ENCODE measurements at places on chromosomes 11 and 22. TPM values are rescaled to one million over a fixed set of nuclear protein-coding genes. Genes with fewer than 3 reads are reported as not detected.

Gene SEPTIN5
- 108 TPM for total RNA-seq

- no peaks in the 10 kb centered on the region for H3K4me1 ChIP-seq
- H3K27me3 ChIP-seq = peaks cover 18% of the 10 kb centered on the region
- no peaks in the 10 kb centered on the region for H3K36me3 ChIP-seq
- DNase-seq = peak; percentile 71
Measured at GRCh38 chr11:8207080-8208000, 38.5 kb upstream of the RIC3 start.

- peaks cover 45% of the 10 kb centered on the region for H3K27me3 ChIP-seq
- no peak overlapping the region for H3K4me3 ChIP-seq
- no peaks in the 10 kb centered on the region for H3K4me1 ChIP-seq
- H3K36me3 ChIP-seq = no peaks in the 10 kb centered on the region
- no peak for DNase-seq
Measured at GRCh38 chr11:62193952-62194351, 3.9 kb downstream of the SCGB1D1 start.

DNA sequence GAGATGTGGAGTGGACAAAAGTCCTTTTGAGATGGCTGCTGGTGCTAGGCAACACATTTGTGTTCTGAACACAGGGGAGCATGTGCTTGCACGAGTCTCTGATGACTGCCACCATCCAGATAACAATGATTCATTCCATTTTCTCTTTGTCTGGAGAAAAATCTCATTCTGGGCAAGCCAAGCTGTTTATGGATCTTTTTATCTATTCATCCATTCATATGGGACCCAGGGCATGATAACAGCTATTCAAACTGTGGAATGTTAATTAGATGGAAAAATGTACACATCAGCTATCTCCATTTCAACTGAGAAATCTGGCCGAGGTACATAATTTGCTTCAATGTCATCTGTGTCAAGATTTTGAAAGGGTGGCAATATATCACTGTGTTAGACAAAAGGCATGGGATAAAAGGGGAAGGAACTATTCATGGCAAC is 117.5 kb upstream of the ZBED5 start:
- no peak for DNase-seq
- no peaks in the 10 kb centered on the region for H3K36me3 ChIP-seq
- no peak overlapping the region for H3K27ac ChIP-seq
- peaks cover 36% of the 10 kb centered on the region for H3K27me3 ChIP-seq
- H3K4me1 ChIP-seq = no peaks in the 10 kb centered on the region

DNA sequence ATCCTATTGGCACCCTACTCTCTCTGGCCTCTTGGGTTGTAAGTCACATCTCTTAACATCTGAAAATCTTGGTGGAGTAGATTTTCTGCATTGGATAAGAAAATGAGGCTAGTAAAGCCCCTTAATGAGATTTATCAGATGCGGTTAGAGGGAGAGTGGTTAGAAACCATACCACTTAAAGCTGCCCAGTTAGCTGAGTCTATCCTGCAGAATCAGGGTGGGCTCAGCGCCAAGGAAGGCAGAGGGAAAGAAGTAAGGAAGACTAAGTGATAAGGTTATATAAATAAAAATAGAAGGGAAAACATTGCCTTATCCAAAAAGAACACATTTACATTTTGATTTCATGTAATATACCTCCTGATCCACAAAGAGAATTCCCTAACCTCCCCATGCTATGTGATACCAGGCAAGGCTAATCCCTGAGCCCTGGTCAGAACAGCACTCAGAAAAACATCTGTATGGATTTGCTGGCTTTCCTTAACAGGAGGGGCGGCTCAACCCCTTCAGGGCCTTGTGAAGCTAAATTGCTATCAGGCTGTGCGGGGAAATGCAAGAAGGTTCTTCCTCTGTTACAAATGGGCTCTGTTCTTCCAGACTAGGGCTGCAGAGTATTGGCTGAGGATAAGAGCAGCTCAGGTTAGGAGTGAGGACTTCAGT is 101.7 kb downstream of the SNX19 start:
- no peaks in the 10 kb centered on the region for H3K36me3 ChIP-seq
- peaks cover 4% of the 10 kb centered on the region for H3K4me1 ChIP-seq
- H3K27ac ChIP-seq = no peak overlapping the region
- DNase-seq = no peak
- H3K27me3 ChIP-seq = peaks cover 4% of the 10 kb centered on the region

- H3K27ac ChIP-seq = no peak overlapping the region
- H3K36me3 ChIP-seq = no peaks in the 10 kb centered on the region
- no peak for DNase-seq
- no peaks in the 10 kb centered on the region for H3K4me1 ChIP-seq
- H3K4me3 ChIP-seq = no peak overlapping the region
Measured at GRCh38 chr11:84899740-84900139, 727.4 kb downstream of the DLG2 start.

DNA sequence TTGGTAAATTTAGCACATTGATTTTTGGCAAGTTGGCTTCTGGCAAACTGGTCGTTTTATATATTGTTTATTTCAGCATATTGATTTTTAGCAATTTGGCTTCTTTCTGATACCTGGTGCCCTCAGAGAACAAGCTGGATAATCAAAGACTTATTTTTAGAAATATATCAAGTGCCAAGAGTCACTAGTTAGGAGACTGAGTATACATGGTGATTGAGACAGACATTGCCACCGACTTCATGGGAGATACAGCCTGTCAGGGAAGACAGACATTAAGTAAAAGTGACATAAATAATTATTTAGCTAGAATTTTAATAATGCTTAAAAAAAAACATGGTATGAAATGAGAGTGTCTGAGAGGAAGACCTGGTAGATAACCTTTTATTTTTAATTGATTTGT is 242.3 kb upstream of the MTNR1B start:
- H3K27ac ChIP-seq = no peak overlapping the region
- no peak overlapping the region for H3K4me3 ChIP-seq
- no peaks in the 10 kb centered on the region for H3K36me3 ChIP-seq
- H3K4me1 ChIP-seq = no peaks in the 10 kb centered on the region

DNA sequence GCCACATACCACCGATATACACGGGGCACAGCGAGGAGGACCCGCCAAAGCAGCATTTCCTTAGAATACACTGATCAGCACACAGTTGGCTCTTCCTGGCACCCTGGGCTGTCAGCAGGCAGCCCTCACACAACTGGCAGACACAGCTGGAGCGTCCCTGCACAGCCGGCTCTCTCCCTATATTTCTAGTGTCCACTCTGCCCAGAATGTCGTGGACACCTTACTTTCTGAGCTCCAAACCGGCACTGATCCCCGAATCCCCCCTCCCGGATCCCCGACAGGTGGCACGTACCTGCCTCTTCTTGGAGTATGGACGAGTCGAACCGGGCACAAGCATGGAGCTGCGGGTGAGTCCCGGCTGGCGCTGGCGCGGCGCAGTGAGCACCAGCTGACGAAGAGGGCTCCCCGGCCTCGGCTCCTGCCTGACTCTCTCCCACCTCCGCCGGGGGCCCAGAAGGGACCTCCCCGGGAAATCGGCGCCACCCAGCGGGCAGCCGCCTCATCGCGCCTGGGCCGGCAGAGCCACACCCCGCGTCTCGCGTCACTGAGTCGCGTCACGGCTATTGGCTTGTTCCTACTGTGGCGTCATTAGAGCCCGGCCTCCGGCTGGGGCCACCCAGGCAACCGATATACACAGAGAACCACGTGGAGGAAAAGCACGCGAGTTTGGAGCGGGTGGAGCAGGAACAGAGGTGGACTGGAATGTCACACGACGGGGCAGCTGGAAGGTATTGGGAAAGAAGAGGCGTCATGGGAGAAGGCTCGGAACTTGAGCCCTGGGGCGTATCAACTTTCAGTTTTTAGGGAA is at the start of gene USP2:
USP2 (minus strand) TSS at position 510 of the 808 bp plus-strand sequence. CDS start 8,210 bp downstream, outside the sequence.
- H3K4me3 ChIP-seq = no peak within 1 kb of the TSS
- H3K36me3 ChIP-seq = no peaks in the 10 kb centered on the region
- no peak within 1 kb of the TSS for H3K27ac ChIP-seq
- peak; percentile 98 for DNase-seq
- H3K27me3 ChIP-seq = peaks cover 6% of the 10 kb centered on the region
- peaks cover 8% of the 10 kb centered on the region for H3K4me1 ChIP-seq

DNA sequence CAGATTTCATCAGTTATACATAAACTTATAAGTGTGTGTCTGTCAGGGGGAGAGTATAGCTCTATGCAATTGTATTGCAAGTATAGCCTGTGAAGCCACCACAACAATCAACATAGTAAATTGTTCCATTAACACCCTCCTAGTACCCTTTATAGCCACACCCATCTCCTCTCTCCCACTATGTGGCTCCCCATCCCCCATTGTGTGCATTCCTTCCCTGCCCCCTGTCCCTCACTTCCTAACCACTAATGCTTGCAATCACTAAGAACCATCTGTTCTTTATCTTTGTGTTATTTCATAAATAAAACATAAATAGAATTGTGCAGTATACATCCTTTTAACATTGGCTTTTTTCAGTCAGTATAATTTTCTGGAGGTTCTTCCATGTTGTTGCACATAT is 83.1 kb upstream of the SLC5A12 start:
- H3K27ac ChIP-seq = no peak overlapping the region
- H3K27me3 ChIP-seq = no peaks in the 10 kb centered on the region
- H3K4me1 ChIP-seq = peaks cover 4% of the 10 kb centered on the region
- no peak for DNase-seq

DNA sequence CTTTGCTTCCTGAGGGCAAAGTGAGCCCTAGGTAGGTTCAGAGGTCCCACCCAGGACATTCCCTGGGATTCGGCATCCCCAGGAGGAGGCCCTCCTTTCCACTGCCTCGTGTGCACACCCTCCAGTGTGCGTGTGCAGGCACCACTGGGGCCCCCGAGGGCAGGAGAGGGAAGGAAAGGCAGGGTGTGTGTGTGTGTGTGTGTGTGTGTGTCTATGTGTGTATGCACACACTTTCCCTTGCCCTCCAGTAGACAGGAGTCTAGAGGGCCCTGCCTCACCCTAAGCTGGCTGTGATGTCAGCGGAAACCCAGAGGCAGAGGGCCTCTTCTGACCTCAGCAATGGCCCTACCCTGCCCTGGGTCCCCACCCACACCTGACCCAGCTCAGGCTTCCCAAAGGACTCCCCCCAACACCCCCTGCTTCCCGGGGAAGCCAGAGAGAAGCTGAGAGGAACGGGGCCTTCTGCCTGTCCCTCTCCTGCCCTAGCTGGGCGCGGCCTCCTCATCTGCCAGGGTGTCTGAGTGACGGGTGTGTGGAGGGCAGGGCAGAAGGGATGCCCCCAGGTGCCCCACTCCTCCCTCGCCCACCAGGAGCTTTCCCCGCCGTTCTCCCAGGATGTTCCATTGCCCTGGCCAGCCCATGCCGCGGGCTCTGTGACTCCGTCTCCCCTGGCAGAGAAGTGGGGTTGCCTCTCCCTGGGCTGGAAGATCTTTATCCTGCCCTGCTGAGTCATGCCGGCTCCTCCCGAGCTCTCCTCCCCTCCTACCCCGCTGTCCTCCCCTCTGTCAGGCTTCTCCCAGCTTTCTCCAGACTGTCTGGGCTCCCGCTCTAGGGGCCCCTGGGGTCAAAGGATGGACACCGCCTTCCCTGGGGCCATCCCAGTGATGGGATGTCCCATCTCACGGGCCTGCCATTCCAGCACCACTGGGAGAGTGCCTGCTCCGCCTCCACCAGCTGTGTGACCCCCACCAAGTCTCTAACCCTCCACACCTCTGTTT is 6.0 kb upstream of the CLCF1 start:
- no peaks in the 10 kb centered on the region for H3K27me3 ChIP-seq
- peaks cover 39% of the 10 kb centered on the region for H3K4me1 ChIP-seq
- H3K27ac ChIP-seq = peak overlapping the region; percentile 81
- peak overlapping the region; percentile 4 for H3K4me3 ChIP-seq

DNA sequence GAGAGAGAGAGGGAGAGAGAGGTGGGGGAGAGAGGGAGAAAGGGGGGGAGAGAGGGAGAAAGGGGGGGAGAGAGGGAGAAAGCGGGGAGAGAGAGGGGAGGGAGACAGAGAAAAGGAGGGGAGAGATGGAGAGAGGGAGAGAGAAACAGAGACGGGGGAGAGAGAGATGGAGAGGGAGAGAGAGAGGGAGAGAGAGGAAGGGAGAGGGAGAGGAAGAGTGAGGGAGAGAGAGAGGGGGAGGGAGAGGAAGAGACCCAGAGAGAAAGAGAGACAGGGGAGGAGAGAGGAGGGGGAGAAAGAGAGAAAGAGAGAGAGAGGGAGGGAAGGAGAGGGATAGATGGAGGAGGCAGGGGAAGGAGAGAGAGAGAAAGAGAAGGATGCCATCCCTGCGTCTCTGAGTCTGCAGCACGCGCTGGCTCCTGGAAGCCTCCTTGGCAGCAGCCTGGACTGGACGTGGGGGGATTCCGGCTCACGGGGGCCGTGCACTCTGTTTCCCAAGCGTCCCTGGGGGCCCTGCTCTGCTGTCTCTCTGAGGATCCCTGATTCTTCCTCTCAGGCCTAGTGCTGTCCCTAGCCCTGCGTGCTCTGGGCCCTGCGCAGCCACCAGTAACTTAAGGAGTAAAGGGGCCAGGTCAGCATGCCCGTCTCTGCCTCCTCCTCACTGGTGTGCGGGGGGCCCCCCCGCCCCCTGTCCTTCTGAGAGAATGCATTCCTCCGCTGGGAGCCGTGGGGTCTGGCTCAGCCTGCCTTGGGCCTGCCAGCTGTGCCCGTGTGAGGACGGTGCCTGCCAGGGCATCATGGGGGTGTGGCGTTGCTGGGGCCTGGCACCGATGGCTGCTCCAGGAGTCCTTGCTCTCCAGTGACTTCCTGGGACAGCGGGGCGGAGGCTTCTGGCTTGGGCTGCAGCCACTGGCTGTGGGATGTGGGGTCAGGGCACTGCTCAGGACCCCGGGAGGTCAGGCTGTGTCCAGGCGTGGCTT is 429.5 kb downstream of the TBC1D22A start:
- H3K4me1 ChIP-seq = no peaks in the 10 kb centered on the region
- no peaks in the 10 kb centered on the region for H3K36me3 ChIP-seq
- H3K27ac ChIP-seq = no peak overlapping the region
- H3K4me3 ChIP-seq = no peak overlapping the region
- DNase-seq = no peak

Gene CLCF1
- total RNA-seq = 7.8 TPM

DNA sequence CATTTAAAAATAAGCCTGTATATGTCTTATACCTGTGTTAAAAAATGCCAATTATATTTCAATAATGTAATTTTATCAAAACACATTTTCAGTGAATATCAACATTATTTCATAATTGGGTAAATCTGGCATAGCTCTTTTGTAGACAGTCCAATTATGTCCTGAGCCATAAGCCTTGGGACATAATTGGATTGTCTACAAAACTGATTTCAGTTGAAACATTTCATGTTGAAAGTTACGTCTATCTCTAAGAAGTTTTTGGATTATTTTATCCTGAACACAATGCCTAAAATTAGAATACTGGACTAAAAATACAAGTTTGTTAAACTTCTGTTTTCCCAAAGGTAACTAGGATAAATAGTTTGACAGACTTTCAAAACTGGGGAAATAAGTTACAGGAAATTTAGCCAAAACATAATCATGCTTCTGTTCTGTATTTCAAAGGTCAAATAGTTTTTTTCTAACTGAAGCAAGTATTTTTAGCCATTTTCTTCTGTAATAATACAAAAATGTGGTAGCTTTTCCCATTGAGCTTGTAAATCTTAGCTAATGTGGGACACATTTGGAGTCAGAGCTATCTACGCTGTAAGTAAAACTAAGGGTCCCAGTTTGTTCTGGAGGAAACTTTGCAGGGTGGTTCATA is 100.7 kb upstream of the BIRC3 start:
- peaks cover 31% of the 10 kb centered on the region for H3K4me1 ChIP-seq
- DNase-seq = no peak
- H3K36me3 ChIP-seq = peaks cover 51% of the 10 kb centered on the region

Data from osteocyte (in vitro differentiated cells).